ENCODE measurements at places on chromosomes 5 and 9.

DNA sequence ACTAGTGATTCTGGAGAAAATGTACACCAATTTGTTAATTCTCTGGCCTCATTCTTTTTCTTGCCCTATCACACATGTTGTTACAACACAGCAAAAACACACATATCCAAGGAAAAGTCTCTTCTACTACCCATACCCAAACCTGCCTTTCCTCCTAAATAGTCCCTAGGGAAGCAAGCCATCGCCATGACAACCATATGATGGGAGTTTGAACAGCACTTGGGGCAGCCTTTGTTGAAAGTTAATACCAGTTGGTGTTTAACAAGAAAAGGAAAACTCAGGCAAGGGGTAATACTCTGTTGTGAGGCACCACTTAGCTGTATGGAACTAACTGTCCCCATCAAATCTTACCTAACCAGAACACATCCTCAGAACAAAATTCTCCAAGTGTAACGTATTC, 1.7 kb downstream of the TRPM3 start:
- no peak for DNase-seq

DNA sequence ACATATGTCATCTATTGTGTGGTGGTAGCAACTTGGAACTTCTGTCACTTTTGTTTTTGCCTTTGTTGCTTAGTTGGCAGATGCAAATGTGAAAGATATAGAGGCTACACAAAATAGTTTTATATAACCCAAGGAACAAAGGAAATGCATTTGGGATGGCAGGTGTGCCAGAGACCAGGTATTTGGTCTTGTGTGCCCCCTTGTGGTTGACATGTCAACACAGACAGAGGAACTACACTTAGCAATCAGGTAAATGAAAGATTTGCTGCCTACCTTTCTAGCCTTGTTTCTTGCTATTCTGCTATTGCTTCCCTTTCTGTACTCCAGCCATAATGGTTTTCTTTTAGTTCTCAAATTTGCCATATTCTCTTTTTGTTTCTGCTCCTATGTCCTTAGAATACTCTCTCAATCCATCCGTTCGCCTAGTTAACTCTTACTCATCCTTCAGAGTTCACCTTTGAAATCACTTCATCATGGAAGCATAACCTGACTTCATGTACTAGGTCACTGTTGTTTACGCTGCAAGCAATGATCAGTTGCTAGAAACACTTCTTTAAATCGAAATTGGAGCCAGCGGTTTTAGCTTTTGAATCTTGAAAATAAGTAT, 119.5 kb downstream of the TRPM3 start:
- DNase-seq, result peak; percentile 63

GRCh38 chr5:10726179-10726912, 34.7 kb downstream of the DAP start:
- DNase-seq, result no peak

DNA sequence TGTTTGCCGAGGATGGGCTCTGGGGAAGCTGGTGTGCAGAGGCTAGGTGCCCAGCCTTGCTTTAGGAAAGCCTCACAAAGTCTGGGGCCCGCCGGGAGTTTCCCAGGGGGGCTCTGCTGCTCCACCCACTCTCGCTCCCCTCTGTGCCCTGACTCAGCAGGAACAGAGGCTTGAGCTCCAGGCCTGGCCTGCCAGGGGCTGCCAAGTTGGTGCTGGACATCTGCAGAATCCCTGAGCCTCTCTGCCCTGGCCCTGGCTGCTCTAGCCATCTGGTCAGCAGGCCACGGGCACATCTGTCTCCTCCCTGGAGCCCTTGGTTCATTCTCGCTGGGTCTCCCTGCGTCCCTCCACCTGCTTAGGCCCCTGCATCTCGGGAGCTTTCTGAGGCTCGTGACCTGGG, 647 bp upstream of the ADAMTSL2 start:
- no peak for DNase-seq

GRCh38 chr5:82405161-82405560, 127.0 kb upstream of the RPS23 start:
- DNase-seq, result no peak

DNA sequence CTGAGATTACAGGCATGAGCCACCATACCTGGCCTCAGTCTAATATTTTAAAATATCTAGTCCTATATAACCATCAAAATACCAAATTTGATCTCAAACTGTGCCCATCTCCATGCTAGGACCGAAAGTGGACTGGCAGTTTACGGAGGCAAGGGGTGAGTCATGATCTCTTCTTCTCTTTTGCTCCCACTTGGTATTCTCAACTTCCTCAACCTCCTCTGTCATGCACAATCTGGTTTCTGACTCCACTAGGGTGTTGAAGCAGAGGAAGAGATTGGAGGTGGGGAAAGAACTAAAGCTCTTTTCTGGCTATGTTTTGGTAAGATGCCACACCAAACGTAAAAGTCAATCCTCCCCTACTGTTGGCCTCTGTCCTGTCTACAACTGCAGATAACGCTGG, 55.9 kb upstream of the CEMIP2 start:
- DNase-seq, result no peak

DNA sequence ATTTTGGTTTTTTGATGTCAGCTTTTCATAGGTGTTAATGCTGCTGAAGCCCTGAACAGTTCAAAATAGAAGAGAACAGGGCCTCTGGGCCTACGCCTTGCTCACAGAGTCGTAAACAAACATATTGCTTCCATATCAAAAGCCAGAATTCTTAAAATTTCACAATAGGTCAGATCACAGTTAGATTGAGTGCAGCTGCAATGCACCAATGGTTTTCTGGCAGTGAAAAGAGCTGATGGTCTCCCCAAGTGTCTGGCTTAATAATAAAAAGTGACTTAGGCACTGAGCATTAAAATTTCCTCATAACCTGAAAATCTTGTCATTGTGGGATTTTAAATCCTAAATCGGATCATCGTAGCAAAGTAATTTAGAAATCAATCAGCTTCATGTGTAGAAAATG, 493.0 kb downstream of the CAAP1 start:
- DNase-seq, result no peak

GRCh38 chr5:1899201-1899600, 16.5 kb upstream of the IRX4 start:
- DNase-seq, result no peak

DNA sequence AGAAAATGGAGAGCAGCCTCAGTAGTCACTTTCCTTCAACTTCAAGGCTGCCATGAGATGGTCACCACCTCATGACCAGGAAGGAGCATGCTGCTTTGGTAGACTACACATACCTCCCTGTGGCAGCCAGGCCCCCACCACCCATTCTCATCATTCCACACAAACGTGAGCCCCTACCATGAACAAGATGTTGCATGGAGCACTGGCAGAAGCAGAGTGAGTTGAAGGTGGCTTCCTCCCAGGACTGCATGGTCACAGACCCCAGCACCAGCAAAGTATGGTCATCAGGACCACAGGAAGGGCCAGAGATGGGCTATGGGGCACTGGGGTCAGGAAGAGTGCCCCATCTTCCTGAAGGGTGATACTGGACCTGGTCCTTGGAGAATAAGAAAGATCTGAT, 65.5 kb upstream of the FOXE1 start:
- no peak for DNase-seq
